Fibroblast of skin of left biceps (primary cell): ENCODE measurements at places on chromosomes 7 and 10.

GRCh38 chr7:102300643-102301221 is 14.1 kb downstream of the SH2B2 start:
- DNase-seq, result no peak

DNA sequence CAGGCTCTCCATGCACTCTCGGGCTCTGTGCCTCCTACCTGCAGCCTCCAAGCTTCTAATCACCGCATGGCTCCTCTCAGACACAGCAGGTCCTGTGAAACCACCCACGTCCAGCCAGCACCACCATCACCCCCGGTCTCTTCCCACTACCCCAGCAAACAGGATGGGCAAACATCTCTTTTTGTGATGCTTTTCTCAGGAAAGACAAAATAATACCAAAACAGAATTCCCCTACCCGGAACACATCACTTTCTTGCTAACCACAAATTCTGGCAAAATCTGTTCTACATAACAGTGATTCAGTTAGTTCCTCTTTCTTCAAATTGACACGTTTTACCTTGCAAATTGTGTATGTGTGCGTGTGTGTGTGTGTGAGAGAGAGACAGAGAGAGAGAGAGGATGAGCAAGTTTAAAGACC is 6.5 kb downstream of the SNX8 start:
- DNase-seq, result no peak

DNA sequence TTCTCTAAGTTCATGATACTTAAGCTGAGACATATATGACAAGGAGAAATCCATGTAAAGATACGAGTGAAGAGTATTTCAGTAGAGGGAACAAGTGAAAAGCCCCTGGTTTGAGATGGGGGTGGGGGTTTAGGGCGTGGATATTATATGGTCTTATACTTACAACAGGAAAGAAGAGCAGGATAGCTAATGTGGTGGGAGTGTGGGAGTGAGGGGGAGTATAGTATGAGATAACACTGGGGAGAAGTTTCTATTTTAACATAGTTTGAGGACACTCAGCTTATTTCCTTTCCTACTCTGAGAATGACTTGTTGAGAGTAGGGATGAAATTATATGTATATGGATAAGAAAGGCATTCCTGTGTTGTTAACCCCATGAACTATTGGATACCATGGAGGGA is 36.5 kb downstream of the MCU start:
- no peak for DNase-seq

GRCh38 chr10:3971713-3972112 is 186.7 kb upstream of the KLF6 start:
- no peak for DNase-seq

DNA sequence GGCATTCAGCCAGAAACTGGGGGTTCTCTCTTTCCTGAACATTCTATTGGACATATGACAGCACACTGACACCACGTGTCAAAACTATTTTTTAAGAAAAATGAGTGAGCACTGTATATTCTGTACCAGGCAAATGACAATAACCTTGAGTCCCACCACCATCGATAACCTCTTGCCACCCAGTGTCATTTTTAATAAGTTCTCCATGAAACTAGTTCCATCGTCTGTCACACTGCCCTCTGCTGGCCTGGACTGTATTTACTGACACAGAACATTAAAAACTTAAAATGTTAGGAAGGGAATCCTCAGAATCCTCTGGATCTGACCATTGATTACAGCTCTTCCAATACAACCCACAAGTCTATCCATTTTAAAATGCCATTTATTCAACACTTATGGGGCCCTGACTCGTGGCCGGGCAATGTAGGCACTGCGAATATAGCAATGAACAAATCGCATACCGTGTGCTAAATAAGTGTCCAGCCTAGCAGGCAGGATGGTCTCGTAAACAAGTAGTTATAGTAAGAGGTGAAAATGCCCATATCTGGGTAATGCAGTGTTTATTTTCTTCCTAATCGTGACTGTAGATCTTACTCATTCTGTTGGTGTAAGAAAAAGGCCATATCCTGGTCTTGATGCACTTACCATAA is 35.9 kb upstream of the CACNB2 start:
- no peak for DNase-seq

GRCh38 chr7:100360135-100360854 is 2.4 kb downstream of the PILRB start:
- no peak for DNase-seq

GRCh38 chr10:131074682-131075081 is 236.8 kb downstream of the TCERG1L start:
- no peak for DNase-seq

- no peak for DNase-seq
Observed at GRCh38 chr7:21338728-21339164, 89.1 kb upstream of the SP4 start.

- DNase-seq, result no peak
Observed at GRCh38 chr7:28032738-28033380, 147.7 kb downstream of the JAZF1 start.

- no peak for DNase-seq
Observed at GRCh38 chr10:13049774-13050420, 48.4 kb upstream of the CCDC3 start.

DNA sequence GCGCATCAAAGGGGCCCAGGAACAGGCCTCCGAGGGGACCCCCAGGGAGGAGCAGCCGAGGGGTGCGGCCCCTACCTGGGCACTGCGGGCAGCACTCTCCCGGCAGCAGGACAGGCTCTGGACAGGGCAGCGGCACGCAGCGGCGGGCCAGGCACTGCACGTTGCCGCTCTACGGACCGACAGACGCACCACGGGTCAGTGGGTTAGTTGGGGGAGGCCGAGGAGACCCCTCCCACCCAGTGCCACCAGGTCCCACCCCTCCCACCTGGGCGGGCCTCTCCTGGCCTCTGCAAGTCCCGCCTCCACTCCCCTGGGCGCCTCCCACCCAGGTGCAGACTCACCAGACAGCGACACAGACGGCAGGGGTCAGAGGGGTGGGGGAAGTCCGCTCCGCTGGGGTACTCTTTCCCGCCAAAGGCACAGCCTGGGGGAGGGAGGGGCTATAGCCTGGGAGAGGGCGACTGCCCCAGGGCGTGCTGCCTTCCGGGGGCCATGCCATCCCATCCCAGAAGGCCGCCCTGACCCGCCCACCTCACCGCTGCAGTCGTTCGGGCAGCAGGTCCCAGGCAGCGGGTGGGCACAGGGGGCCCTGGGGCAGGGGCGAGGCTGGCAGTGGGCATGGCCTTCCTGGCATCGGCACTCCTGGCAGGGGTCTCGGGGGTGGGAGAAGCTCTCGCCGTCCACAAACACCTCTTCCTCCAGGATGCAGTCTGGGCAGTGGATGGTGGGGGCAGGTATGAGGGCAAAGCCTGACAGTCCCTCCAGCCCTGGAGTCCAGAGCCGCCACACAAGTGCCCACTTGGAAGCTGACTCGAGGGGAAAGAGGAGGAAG is 19.2 kb downstream of the KCP start:
- no peak for DNase-seq

- no peak for DNase-seq
Observed at GRCh38 chr7:82605247-82605864, 161.8 kb upstream of the CACNA2D1 start.

DNA sequence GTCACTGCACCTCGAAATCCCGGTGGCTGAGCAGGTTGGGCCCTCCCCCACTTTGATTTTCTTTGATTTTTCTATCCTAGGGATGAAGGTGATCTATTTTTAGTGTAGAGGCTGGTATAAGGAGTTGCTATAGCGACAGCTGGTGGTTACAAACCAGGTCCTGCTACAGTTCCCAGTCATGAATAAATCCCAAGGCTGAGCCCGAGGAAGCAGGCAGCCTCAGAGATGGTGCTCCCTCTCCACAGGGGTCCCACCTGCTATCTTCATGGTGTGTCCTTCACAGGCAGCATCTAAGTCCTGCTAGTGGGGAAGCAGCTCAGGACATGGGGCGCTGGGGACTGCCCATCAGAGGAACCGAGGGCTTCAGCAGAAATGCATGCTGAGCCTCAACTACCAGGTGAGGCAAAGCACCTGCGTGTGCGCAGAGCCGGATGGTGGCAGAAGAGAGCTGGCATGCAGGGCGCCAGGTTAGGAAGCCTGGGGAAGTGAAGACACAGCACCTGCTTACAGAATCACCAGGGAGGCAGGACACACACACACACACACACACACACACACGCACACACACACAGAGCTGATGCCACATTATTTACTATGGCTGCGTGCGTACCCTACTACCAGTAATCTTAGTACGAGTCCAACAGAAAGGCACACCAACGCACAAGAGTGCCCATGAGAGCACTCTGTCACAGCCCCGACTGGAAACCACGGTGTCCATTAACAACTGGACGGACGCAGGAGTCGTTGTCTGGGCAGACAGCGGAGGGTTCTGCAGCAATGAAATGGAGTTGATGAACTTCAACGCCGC is 150.9 kb downstream of the PRKAG2 start:
- DNase-seq, result no peak

- DNase-seq, result no peak
Observed at GRCh38 chr7:23852135-23852534, 142.1 kb downstream of the STK31 start.
